T-cell (primary cell): ENCODE measurements at places on chromosomes 12 and 14. TPM values are rescaled to one million over a fixed set of nuclear protein-coding genes. Genes with fewer than 3 reads are reported as not detected.

DNA sequence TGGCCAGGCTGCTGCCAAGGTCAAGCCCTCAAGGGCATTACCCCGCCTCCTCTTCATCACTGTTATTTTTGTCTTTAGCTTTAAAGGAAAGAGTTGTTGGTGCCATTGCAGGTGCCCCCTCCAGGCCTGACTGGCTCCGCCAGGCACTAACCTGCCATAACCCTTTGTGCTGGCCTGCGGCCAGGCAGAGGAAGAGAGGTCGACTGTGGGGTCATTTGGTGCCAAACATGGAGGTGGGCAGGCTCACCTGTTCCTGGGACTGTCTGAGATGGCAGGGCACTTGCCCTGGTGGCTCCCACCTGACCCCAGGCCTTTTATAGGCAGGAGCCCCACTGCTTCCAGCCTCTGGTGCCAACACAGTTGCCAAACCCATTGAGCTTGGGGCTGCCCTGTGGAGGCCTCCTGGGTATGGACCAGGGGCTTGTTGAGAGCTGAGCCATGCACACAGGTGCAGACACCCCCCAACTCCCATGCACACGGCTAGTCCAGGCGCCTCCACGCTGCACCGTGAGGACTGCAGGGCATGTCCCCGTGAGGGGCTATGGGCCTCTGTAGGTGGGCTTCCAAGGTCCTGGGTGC lies 29.4 kb upstream of the PLD4 start:
- no peak for DNase-seq

GPR132 gene
- total RNA-seq = 58.0 TPM

TMEM229B gene
- total RNA-seq = 38.4 TPM

- DNase-seq = no peak
These were observed 19.5 kb upstream of the SERPINA1 start for GRCh38 chr14:94407906-94408305.

GRCh38 chr14:20624495-20625070 lies 16.9 kb downstream of the OR6S1 start:
- DNase-seq = peak; percentile 69

DNA sequence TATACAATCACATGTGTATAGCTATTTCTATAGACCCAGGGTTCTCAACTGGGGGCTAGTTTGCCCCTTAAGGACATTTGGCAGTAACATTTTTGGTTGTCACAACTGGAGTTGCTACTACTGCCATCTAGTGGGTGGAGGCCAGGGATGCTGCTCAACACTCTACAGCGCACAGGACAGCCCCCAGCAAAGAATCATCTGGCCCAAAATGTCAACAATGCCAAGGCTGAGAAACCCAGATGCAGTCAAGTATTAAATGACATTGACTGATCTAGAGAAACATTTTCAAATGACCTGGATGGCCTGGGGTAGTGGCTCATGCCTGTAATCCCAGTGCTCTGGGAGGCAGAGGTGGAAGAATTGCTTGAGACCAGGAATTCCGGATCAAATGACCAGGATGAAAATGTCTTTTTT lies 5.8 kb downstream of the WSB2 start:
- DNase-seq = peak; percentile 57

MYH7 gene
- total RNA-seq = not detected

DNA sequence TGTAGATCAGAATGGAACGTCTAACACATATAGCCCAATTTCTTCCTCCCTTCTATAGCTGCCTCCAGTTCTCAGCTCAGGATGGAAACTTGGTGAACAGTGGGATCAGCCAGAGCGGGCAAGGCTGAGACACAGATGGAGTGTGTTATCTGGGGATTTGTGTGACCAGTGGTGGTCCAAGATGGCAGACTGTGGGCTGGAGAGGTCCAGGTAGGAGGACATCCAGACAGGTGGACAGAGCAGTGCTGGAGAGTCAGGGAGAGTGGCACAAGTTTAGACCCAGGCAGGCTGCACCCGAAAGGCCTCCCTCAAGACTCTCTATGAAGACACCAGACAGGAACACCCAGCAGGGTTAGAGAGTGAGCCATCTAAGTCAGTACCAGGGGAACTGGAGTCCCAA lies 116.1 kb upstream of the CPSF6 start:
- no peak for DNase-seq

DNA sequence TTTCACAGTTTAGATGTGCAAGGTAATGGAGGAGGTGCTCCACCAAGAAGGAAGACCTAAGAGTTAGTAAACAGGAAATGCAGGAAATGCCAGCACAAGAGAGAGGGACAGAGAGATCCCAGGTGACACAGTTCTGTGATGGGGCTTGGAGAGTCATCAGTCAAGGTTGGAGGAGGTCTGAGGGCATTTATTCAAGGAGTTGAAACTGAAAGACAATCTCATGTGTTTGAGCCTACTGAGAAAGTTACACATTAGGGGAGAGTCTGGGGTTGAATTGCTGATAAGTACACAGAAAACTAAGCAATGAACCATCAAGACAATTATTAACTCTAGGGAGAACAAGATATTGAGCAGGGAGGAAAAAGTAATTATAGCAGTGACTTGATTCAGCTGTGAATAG lies 138.5 kb downstream of the ANO6 start:
- DNase-seq = no peak

GRCh38 chr12:69527506-69528272 lies 57.5 kb downstream of the FRS2 start:
- DNase-seq = no peak

DNA sequence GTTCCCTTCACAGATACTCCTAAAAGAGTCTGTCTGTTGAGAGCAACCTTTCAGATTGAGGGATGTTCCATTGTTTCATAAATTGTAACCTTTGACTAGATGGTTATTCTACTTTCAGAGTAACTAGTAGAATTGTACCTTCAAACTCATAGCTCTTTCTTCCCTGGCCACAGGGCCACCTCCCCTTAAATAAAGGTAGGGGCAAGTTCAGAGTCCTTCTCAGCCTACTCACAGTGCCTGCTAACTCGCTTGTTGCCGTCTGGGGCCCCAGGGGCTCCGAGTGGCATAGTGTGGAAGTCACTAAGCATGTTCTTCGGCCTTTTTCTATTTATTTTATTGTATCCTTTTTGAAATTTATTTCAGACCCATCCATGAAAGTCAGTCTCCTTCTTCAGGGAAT lies 250.4 kb downstream of the ALX1 start:
- no peak for DNase-seq

- DNase-seq = peak; percentile 98
These were observed at the start of gene BRMS1L for GRCh38 chr14:35826218-35826951. BRMS1L (plus strand) TSS chr14:35826338; CDS start chr14:35826517, 179 bp downstream.

KRT7 gene
- total RNA-seq = 2.7 TPM

CD27 gene
- 139 TPM for total RNA-seq

GRCh38 chr12:95057424-95057823 lies 16.0 kb downstream of the NR2C1 start:
- DNase-seq = no peak

DNA sequence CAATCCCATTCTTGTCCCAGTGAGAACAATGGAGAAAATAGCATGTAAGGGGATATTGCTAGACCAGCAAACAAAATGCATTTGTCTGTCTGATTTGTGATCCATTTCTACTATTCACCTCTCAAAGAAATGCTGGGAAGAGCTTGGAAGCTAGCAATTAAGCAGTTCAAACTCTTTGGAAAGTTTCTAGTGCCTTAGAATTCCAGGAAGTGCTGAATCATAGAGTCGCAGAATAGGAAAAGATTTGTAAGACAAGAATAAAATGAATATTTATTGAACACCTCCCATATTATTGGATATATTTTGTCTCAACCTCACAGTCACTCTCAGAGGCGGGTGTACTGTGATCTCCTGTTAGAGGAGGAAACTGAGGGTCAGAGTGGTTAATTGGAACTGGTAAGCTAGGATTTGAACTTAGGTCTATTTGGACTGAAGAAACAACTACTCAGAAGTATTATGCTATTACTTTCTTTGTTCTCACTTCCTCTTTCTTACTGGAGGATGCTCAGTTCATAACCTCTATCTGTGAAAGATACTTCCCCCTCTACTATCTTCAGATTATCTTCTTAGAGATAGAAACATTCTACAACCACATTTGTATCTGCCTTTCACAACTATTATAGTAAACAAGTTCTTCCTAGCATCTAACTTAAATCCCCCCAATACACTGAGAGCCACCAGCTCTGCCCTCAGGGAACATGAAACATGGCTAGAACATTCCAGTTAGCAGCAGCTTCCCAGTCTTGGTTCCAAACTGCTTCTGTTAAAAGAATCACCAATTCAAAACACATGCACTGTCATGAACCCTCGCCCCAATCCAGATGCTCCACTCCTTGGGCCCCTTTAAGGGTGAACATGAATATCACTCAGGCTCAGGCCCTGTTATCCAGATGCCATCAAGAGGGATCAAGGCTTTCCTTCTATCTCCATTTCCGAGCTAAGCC lies 64.2 kb downstream of the DRAM1 start:
- no peak for DNase-seq

DNA sequence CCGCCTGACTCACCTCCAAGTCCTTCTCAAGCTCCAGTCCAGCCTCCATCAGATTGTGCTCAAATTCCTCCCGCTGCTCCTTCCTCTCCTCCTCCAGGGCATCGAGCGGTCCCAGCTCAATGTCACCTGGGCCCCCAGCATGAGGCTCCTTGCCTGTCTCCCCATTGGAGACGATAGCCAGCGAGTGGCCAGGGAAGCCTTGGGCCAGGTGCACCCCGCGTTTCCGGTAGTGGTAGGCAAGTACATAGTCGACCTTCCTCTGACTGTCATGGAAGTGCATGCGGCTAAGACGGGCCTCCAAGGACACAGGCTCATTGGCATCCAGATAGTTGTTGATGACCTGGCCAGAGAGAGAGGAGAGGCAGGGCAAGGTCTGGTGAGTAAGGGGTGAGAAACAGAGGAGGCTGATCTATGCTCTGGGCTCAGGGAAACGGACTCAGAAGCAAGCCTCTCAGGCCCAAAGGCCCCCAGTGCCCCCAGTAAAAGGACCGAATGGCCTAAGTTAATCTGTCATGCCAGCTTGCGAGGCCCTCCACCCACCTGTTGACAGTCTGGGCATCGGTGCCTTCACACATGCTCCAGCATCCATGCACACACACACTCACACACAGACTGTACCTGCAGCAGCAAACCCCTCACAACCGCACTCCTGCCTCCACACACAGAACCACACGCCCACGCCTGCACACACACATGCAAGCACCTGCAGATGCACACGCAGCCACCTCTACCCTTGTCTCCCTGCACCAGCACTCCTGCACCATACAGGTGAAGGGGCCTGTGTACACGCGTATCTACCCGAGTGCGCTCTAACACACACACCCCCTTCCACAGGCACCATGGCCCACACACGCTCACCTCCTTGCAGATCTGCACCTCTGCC lies 23.8 kb downstream of the ANO2 start:
- DNase-seq = no peak

VASH1 gene
- 3.8 TPM for total RNA-seq

- DNase-seq = no peak
These were observed 3.6 kb downstream of the YBX3 start for GRCh38 chr12:10719482-10719881.

DHRS2 gene
- total RNA-seq = 0.82 TPM

DNA sequence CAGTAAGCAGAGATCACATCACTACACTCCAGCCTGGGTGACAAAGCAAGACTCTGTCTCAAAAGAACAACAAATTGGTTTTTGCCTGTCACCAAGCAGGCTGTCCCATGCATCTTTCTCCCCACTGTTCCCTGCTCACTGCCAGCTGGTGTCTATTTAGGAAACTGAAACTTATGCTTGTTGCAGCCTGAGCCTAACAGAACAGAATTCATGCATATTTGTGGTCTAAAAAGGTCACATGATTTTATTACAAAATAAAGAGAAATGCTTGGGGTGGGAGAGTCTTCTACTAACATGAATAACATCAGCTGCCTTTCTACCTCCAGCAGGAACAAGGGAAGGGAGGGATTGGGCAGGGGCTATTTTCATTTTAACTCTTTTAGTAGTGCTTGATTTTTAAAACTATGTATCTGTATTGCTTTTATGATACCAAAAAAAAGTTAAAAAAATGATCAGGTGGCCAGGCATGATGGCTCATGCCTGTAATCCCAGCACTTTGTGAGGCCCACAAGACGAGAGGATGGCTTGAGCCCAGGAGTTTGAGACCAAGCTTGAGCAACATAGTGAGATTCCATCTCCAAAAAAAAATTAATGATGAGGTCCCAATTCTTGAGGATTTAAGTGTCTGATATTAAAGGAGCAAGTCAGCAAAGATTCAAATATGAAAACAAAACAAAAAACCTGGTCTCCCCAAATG lies 923 bp downstream of the STAT2 start:
- DNase-seq = no peak

SDSL gene
- 0.19 TPM for total RNA-seq

- no peak for DNase-seq
These were observed 116.2 kb downstream of the EGLN3 start for GRCh38 chr14:33834466-33835260.

GRCh38 chr12:66516133-66516532 lies 162.7 kb downstream of the GRIP1 start:
- DNase-seq = no peak

SIX6 gene
- total RNA-seq = not detected

LBHD2 gene
- total RNA-seq = not detected

CNTN1 gene
- total RNA-seq = not detected

FLRT2 gene
- total RNA-seq = 0.06 TPM
